ENCODE measurements at places on chromosomes 5 and 9. TPM values are rescaled to one million over a fixed set of nuclear protein-coding genes. Genes with fewer than 3 reads are reported as not detected.

DNA sequence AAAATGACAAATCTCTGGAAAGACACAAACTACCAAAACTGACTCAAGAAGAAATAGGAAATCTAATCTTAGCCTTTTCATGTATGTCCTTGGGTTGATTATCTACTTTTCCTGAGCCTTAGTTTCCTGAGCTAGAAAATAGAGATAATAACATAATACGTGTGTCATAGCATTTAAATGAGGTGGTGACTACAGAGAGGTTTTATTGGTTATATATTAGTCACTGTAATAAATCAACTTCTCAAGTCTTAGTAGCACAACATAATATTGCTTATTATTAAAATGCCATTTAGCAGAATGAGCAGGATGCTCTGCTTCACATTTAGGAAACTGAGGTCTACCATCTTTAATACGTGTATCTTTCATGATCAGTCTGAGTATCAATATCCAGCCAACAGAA is 7.1 kb upstream of the PJA2 start:
- no peak for DNase-seq

DNA sequence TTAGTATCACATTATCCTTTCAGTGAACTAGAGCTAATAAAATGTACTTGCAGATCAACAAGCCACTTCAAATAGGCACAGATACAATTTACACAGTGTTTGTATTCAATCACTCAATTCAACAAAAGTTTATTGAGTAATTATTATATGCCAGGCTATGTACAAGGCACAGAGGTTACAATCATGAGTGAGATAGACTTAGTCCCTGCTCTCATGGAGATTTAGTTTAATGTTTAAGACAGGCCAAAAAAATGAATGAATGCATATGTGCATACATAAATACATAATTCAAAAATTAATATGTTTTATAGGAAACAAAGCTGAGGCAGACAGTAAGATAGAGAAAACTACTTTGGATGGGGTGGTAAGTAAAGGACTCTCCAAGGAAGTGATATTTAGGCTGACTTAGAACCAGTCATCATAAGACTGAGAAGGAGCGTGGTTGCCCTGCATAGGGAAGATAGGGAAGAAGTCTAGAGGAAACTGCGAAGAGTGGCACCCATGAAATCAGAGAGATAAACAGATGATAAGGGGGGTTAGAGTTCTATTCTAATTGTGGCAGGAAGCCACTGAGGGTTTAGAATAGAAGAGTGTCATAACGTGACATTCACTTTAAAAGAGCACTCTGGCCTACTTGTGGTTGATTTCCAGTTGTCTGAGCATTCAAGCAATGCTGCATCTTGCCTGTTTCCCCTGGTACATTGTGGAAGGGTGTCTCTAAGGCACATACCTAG is 49.7 kb upstream of the GRAMD2B start:
- no peak for DNase-seq

DNA sequence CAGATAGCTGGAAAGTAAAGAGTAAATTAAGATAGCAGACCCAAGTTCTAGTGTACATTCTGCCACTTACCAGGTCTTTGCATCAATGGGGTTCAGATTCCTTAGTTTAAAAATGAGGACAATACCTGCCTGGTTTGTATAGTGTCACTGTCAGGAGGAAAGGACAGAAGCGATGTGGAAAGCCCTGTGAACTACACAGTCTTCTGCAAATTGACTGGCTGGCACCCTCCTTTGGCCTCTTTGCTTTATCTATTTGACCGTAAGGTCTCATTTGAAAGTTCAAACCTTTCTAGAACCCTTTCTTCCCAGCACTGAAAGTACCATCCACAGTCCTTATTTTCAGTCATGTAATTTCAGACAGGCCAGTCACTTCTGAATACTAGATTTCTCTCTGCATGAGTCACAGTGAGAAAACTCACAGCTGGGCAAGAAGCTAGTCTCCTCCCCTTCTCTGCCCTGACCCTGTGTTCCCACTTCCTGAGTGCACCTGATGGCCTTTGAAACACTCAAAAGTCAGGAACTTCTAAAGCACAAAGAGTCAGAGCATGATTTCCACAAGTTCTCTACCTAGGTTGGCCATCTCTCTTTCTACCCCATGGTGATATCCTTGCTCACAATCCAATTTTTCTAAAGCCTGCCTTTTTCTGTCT is 91.3 kb upstream of the RASEF start:
- no peak for DNase-seq

GRCh38 chr5:180806351-180807011 is 3.9 kb upstream of the MGAT1 start:
- DNase-seq, result no peak

DNA sequence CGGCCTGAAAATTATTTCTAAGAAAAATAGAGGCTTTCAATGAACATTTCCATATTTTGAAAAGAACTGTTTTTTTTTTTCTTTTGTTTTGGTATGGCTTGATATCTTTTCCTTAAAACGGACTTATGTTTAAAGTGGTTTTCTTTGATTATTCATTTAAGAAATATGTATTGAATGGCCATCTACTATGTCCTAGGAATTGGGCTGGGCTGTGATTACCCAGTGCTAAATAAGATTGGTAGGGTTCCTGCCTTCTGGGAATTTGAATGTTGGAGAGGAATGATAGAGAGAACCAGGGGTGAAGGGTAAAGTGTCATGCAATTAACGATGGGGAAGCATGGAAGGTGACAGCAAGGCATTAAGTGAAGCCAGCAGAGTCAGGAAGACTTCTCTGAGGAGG is 33.2 kb downstream of the TNFSF8 start:
- DNase-seq, result no peak

DNA sequence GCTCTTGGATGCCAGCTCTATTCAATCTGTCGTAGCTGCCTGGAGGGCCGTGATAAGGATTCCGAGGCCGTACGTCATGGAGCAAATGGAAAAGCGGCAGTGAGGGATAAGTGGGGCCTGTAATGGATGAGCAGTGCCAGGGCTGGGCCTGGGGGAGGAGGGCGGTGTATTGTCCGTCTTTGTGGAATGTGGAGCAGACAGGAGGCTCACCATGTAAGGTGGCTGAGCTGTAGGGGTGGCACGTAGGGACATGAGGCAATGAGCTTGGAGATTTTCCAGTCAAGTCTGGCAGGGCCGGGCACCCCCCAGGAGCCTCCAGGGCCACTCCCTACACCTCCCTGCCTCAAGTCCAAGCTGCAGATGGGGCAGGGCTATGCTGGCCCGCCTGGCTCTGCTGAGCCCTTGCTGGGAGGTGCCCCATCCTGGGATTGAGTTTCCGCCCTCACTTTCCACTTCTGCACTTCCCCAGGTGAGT is 29.2 kb downstream of the NCS1 start:
- no peak for DNase-seq

The PHF24 gene
- 0.47 TPM for polyA plus RNA-seq

GRCh38 chr9:74173284-74173683 is 323.9 kb upstream of the RORB start:
- no peak for DNase-seq

DNA sequence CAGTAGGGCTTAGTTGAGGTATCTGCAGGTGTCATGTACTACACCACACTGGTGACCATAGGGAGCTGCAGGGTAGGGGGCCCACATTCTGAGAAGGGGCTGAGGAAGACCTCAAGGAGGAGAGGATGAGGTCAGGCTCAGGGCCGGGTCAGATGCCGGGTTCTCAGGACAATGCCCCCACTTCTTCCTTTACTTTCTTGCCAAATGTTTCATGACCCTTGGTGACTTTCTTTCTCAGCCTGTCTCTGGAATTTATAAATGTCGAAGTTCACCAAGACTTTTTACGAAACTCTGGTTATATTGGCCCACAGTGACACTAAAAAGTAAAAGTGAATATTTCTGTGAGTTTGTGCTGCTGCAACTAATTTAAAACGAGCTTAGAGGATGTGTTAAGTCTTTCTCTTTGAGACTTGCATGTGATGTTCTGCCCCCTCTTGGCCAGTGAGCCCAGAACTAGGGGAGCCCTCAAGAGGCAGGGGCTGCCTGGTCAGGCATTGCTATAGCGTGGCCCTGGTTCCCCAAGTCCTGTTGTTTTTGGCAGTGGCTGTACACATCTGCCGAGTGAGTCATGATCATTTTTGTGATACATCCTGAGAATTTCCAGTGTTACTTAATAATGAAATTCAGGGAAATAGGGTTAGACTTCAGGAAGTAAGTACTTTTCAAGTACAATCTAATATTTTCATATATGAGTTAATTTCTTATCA is 11.2 kb downstream of the ACO1 start:
- DNase-seq, result no peak

- DNase-seq, result no peak
Measured at GRCh38 chr5:159034083-159034824, 65.5 kb downstream of the EBF1 start.

The ELOVL7 gene
- 12.2 TPM for polyA plus RNA-seq

The PALM2AKAP2 gene
- polyA plus RNA-seq, result 11.0 TPM

The GHR gene
- polyA plus RNA-seq, result 26.1 TPM

GRCh38 chr9:23826120-23826629 is at the start of gene ELAVL2:
Gene ELAVL2, minus strand, starts transcription at chr9:23826240. Its CDS starts 64,006 bp downstream, at chr9:23762234.
- DNase-seq, result peak; percentile 85

DNA sequence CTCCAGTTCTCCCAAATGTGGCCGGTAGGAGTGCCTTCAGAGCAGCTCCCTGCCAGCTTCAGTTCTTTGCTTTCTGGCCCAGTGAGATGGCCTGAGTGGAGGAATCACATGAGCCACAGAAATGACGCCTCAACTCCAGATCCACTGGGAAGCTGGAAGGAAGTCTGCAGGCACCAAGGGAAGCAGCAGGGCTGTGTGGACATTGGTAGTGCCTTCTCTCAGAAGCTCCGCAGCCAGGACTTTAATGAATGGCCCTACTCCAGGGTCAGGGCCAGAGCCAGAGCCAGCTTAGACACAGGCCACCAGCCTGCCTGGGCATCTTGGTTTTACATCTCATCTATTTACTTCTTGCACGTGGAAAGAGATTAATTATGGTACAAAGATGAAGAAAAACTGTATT is 12.0 kb upstream of the PSMB7 start:
- DNase-seq, result no peak

- no peak for DNase-seq
Measured at GRCh38 chr5:35408146-35408545, 177.9 kb upstream of the PRLR start.

DNA sequence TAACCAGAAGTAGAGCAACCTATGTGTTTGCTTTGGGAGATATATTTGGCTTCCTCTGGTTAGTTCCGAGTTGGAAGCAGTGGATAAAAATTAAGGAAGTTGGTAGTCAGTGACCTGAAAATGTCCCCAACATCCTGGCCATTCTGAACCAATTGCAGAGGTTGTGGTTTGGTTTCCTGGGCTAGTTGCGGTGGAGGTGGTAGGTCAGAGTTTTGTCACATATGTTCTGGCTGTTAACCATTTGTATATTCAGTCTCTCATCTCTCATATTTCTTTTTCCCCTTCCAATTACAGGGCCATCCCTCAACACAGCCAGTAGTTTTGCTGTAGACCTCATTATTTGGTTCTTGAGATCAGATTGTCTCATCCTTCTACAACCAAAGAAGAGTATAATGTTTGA is 1026.9 kb downstream of the PTPRD start:
- no peak for DNase-seq

DNA sequence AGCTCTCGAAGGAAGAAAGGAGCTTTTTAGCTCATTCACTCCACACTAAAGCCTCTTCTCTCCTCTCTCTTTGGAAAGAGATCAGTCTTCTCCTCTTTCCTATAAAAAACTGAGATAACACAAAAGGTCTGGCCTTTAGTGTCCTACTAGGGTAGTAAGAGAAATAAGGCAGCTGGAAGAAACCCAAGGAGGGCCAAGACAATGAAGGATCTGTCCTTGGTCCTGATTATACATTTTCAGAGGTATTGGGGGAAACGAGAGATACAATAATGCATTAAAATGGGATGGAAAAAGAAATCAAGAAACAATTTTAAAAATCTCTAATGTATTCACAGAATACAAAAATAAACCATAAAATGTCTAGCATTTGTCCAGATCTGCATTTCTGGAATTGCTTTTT is 184.0 kb downstream of the SLF1 start:
- DNase-seq, result no peak

DNA sequence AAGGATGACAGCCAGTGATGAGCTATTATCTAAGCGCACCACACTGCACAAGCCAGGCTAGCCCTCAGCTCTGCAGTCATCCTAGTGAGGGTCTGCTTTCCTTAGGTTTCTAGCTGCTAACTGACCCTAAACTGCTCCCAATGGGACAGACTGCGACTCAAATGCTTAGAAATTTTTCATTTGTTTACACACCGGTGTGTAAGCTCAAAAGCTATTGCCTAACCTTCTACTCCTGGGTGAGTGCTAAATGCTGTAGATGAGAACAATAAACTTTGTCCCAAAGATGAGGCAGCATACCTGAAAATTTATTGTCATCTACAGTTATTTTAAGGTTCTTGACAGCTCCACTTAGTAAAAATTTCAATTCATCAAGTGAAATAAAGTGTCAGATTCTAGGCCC is 311.4 kb downstream of the TMEM167A start:
- no peak for DNase-seq

The SPOCK1 gene
- polyA plus RNA-seq, result 9.7 TPM

- no peak for DNase-seq
Measured at GRCh38 chr9:89716559-89716958, 111.7 kb downstream of the GADD45G start.

DNA sequence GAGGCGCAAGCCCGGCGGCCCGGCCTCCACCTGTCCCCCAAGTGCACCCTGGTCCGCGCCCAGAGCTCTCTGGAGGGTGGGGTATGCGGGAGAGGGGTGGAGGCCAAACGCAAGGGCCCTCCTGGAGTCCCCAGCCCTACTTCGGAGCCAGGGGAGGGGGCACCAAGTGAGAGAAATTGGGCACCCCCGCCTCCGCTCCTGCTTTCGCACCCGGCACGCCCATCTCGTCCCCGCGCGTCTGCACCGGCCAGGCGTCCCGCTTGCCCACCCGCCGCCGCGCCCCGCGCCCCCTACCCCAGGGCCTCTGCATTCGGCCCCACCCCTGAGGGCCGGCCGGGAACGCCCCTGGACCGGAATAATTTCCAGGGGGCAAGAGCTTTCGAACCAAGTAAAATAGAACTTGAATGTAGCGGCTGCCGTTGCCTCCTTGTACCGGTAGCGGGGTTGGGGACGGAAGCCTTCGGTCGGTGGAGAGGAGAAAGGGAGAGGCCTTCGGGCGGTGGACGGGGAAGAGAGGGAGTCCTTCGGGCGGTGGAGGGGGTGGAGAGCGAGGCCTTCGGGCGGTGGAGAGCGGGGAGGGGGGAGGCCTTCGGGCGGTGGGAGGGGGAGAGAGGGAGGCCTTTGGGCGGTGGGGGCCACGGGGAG is 694 bp upstream of the PHPT1 start:
- no peak for DNase-seq

The ZNF366 gene
- 4.2 TPM for polyA plus RNA-seq

DNA sequence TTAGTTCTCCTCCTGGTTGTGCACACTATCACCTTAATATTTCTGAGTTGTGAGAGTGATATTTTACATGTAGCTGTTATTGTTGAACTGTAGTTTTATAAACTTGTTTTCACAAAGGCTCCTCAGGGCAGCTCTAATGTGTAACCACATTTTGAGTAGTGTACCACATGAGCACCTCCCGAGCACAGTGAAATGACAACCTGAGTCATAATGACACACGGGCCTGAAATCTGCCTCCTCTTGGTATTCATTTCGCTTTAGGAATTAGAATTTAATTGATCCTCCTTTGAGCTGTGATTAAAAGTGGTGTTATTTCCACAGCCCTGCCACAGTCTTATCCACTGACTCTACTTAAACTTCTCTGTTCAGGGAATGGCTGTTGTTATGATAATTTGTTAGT is 7.9 kb downstream of the MTRR start:
- no peak for DNase-seq

Measured in renal cortex interstitium (tissue), 15 donors.